ENCODE measurements at places on chromosomes 16 and 17. TPM values are rescaled to one million over a fixed set of nuclear protein-coding genes. Genes with fewer than 3 reads are reported as not detected.

Gene KCNJ12
- not detected for polyA plus RNA-seq

Gene TRIM65
- 5.9 TPM for polyA plus RNA-seq

Gene TNFRSF13B
- polyA plus RNA-seq, result 0.47 TPM

Gene CACNA1G
- polyA plus RNA-seq, result 0.03 TPM

Gene KRT32
- polyA plus RNA-seq, result not detected

Gene KRT39
- not detected for polyA plus RNA-seq

Gene CX3CL1
- not detected for polyA plus RNA-seq

Gene APRT
- polyA plus RNA-seq, result 233 TPM

Gene HSF4
- polyA plus RNA-seq, result not detected

Gene FBXW10B
- polyA plus RNA-seq, result not detected

Gene CACNG3
- polyA plus RNA-seq, result not detected

Gene TGFB1I1
- polyA plus RNA-seq, result not detected

Gene ASPHD1
- not detected for polyA plus RNA-seq

Gene KCNH4
- 0.06 TPM for polyA plus RNA-seq

Gene HOXB5
- polyA plus RNA-seq, result not detected

Gene TOX3
- polyA plus RNA-seq, result not detected

Gene ABCC3
- polyA plus RNA-seq, result 57.9 TPM

Gene MYO15A
- 0.56 TPM for polyA plus RNA-seq

Gene CA10
- not detected for polyA plus RNA-seq

Gene KRT12
- polyA plus RNA-seq, result not detected

Gene CCDC200
- not detected for polyA plus RNA-seq

Gene NHLRC4
- 0.36 TPM for polyA plus RNA-seq

Gene KRTAP4-9
- polyA plus RNA-seq, result not detected

Gene DBNDD1
- polyA plus RNA-seq, result not detected

Gene RAD51C
- polyA plus RNA-seq, result 6.8 TPM

Gene HEATR9
- not detected for polyA plus RNA-seq

Measured in CD14-positive monocyte (primary cell).